ENCODE measurements at places on chromosomes 7 and 10.

- no peak for DNase-seq
Measured at GRCh38 chr10:123559823-123560092, 106.4 kb upstream of the GPR26 start.

GRCh38 chr7:33792547-33793105 is 112.7 kb upstream of the BMPER start:
- no peak for DNase-seq

DNA sequence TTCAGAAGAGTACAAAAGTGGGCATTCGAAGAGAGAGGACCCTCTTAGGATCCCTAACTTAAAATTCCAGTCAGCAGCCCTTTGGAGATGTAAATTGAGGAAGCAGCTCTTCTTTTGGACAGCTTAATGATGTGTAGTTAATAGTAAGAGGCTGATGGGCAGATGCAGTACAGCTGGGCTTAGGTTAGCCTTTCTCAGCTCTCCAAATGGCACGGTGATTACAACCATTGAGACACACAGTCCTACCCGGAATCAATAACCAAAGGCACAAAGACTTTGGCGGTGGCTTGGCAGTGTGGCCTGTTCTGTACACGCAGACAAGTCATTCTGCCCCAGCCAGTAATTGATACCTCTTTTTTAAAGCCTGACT is 26.8 kb downstream of the GAD2 start:
- DNase-seq = no peak

DNA sequence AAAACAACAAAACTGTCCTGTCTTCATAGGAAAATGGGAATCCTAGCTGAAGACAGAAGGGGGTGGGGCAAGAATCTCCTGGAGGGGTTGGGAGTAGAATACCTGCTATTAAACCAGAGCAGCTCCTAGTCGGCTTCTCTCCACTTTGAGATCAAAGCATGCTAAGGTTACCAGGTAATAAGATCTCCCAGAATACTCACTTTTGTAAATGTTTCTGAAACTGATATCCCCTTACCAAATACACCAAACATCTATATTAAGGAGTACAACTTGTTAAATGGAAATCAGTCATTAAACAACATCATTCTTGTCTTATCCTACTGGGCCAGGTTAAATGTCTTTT is 29.5 kb upstream of the DAGLB start:
- no peak for DNase-seq

DNA sequence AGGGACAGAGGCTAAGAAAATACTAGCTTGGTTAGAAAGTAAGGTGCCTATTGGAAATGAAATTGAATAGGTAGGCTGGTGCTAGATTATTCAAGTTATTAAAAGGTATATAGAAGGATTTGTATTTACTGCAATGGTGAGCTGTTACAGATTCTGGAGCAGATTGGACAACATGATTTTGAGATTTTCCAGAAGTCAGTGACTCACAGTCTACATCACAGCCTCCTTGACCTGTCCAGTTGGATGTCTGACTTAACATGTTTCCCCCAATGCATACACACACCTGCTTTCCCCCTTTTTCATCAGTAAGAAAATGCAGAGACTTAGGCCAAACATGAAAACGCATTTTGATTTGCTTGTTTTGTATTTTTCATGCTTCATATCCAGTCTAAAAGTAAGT is 33.4 kb downstream of the STARD3NL start:
- no peak for DNase-seq

GRCh38 chr10:61464461-61465170 is 11.4 kb upstream of the TMEM26 start:
- no peak for DNase-seq

GRCh38 chr10:116126239-116126638 is 146.8 kb downstream of the GFRA1 start:
- no peak for DNase-seq

DNA sequence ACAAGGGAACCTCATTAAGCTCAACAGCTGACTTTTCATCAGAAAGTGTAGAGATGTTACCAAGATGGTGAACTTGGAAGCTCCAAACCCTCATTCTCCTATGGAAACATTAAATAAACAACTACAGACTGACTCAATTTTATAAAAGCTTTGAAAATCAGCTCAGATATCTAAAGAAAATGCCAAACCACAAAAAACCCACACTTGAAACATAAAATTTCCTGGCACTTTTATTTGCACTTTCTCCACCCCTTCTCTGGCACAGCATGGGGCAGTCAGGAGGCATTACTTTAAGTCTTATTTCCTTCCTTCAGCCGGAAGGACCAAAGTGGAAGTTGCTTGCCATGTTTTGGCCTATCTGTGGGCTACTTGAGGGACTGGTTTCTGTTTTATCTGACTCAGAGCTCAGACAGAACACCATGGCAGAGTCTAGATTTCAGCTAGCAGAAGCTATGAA is 114.7 kb downstream of the ODAD2 start:
- no peak for DNase-seq

GRCh38 chr10:88913788-88914187 is 33.7 kb downstream of the STAMBPL1 start:
- DNase-seq = no peak

GRCh38 chr10:121511943-121512342 is 86.3 kb downstream of the FGFR2 start:
- no peak for DNase-seq

All from CD4-positive, alpha-beta T cell (primary cell).